Breast epithelium (tissue), 4 donors: ENCODE measurements at places on chromosomes 5 and 9. TPM values are rescaled to one million over a fixed set of nuclear protein-coding genes. Genes with fewer than 3 reads are reported as not detected.

DNA sequence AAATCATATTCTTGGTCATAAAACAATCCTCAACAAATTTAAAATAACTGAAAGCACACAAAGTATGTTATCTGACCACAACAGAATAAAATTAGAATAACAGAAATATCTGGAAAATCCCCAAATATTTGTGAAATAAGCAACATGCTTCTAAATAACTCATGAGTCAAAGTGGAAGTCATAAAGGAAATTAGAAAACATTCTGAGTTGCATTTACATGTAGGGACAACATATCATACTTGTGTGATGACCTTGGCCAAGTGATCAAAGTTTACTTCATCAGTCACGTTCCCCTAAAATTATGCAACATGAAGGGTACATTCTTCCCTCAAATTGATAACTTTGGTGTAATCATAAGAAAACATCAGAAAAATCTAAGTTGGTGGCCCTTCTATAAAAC, 64.7 kb downstream of the CSF2 start:
- no peak for DNase-seq

DNA sequence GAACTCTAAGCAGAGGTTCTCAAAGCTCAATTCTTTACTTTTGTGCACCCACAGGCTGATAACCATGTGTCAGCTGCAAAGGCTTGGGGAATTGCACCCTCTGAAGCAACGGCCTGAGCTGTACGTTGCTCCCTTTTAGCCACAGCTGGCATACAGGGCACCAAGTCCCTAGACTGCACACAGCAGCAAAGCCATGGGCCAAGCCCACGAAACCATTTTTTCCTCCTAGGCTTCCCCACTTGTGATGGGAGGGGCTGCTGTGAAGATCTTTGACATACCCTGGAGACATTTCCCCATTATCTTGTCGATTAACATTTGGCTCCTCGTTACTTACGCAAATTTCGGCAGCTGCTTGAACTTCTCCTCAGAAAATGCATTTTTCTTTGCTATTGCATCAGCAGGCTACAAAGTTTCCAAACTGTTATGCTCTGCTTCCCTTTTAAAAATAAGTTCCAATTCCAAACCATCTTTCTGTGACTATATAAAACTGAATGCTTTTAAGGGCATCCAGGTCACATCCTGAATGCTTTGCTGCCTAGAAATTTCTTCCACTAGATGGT, 23.0 kb downstream of the KIAA0825 start:
- no peak for DNase-seq

DNA sequence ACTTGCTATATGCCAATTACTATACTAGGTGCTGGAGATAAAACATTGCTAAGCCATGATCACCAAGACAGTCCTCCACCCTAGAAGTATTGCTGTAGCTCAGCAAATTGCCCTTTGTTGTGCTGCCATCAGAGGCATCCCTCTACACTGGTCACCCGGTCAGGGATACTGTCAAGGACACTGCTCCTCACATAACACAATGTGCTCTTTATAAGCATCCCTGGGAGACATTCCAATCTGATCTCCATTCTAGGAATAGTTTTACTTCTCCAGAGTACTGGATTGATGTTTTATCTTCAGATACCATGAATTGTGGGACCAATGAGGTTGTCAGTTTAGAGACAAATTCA, 10.4 kb upstream of the DNAJA1 start:
- DNase-seq: no peak

The LHX6 gene
- 9.8 TPM for total RNA-seq

GRCh38 chr9:126497660-126498275, 116.0 kb upstream of the LMX1B start:
- no peak for DNase-seq

DNA sequence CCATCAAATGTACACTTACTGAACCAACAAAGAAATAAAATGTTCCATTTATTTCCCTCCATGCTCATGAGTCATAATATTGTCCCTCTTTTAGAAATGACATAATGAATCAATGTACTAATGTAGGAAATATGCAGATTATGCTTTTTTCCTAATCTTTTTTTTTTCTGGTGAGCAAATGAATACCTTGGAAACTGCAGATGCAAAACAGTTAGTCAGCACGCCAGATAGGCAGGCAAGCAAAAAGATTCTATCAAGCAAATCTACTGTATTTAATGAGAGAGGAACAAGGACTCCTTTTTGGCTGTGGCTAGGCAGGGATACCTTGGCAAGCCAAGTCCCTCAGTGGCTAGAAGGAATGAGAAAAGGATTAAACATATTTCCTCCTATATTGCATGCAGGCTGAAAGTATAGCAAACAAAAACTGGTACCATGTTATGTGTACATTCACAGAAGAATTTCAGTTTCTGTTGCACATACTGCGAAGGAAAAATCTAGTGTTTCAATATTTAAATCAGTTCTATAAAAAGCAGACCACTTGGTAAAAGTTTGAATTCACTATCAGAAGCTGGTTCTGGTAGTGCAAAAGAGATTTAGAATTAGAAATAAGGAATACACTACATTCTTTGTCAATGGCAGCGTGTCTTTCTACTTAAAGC, 605.4 kb downstream of the TLE1 start:
- DNase-seq: no peak

DNA sequence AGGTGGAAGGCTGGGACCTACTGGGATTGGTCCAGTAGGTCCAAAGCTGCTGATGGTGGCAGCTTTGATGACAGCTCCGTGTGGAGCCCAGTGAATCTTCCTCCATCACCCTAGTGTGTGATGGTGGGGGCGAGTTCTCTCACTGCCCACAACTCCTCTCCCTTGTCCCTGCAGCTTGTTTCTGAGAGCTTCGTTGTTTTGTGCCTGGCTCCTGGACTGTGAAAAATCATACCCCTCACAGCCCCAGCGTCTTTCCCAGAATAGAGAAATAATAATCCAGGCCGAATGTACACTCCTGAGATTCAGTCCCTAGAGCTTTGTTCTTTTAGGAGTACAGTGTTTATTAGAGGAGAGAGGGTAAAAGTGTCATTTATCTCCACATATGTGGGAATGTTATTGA, 372.2 kb downstream of the ENC1 start:
- no peak for DNase-seq

GRCh38 chr5:73446631-73447529, 1.7 kb downstream of the FOXD1 start:
- no peak for DNase-seq

The SOX30 gene
- total RNA-seq: not detected

The MAMDC2 gene
- 17.0 TPM for total RNA-seq

- DNase-seq: no peak
These were observed 163.1 kb upstream of the TLE4 start for GRCh38 chr9:79408617-79409016.

The ENTREP1 gene
- 52.7 TPM for total RNA-seq

The GPRIN1 gene
- 0.64 TPM for total RNA-seq

The ARHGEF28 gene
- total RNA-seq: 65.4 TPM

- DNase-seq: no peak
These were observed 354.6 kb downstream of the ZSWIM6 start for GRCh38 chr5:61686491-61687257.

The RGMB gene
- 22.1 TPM for total RNA-seq

- no peak for DNase-seq
These were observed 180.4 kb downstream of the MLLT3 start for GRCh38 chr9:20441711-20442423.

- DNase-seq: no peak
These were observed 46.0 kb downstream of the CDO1 start for GRCh38 chr5:115770466-115770865.

- no peak for DNase-seq
These were observed 6.0 kb downstream of the CDC26 start for GRCh38 chr9:113269355-113269754.

GRCh38 chr9:112112519-112112918, 62.6 kb downstream of the SUSD1 start:
- DNase-seq: no peak

The UQCRQ gene
- 106 TPM for total RNA-seq

- no peak for DNase-seq
These were observed 609.9 kb upstream of the ACO1 start for GRCh38 chr9:31774571-31774970.

The ZFP62 gene
- total RNA-seq: 35.4 TPM

DNA sequence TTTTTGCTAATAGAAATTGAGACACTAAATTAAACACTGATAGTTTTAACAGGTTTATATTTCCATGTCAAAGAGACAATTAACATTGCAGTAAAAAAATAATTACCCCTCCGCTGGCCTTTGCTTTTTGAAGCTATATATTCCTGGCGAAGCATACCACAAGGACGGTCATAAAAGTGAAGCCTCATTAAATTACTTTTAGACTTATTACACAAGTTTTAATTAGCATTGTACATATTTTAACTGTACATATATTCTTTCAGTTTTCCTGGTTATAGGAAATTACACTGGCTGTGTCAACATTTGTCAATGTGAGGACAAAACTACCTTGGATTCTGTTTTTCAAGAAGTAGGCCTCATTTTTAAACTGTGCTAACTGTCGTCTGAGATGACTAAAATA, 1.2 kb downstream of the CDKN2A start:
- DNase-seq: no peak

- DNase-seq: peak; percentile 67
These were observed 40.4 kb upstream of the SYNPO start for GRCh38 chr5:150599917-150600511.

DNA sequence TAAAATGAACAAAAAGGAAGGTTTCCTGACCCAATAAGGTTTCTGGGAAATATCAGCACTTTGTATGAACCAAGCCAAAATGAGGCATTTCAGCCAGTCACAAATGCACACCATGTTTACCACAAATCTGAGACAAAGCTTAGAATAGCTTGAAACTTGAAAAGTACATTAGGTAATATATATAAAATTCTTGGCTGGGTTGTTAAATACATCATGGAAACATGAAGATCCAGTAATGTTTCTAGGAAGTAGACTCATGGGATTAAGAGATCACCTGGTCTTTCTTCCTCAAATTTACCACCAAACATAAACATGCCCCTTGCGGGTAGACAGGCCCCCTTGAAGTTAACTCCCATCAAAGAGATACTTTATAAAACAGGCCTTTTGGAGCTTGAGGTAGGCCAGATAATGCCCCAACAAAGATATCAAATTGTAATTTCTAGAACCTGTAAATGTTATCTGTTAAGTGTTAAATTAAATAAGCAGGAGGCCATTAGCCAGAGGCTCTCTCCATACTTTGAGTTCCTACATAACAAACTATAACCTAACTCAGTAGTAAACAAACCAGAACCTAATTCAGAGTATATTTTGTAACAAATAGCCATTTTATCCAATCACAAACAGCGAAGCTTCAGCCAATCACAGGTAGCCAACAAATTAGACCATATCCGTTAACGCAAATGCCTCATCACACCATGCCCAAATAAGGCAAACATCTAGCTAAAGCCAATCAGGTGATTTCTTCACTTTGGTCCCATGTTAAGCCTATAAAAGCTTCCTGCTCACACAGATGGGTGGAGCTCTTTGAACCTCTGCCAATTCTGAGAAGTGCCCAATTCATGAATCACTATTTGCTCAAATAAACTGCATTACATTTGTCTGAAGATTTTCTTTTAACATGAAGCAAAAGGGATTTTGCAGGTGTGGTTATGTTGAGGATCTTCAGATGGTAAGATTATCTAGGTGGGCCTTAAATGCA, 127.9 kb upstream of the TARS1 start:
- no peak for DNase-seq

DNA sequence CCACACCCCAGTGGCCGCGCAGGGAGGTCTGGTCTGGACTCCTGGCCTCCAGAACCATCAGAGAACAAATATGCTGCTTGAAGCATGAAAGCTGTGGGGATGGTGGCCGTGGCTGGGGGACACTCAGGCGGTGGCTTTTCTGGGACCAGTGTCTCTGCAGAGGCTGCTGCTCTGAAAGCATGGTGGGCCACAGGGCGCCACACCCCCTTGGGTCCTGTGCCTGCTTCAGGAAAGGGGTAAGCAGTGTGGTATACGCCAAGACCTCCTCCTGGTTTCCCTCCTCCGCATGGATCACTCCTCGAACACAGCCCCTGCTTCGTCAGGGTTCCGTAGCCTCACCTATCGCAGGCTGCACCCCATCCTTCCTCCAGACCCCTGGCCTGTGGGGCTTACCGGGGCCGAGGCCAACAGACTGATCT, 19.7 kb upstream of the TERT start:
- no peak for DNase-seq

The C9 gene
- 1.8 TPM for total RNA-seq

The SPAAR gene
- 8.6 TPM for total RNA-seq

The DOK3 gene
- total RNA-seq: 7.2 TPM

DNA sequence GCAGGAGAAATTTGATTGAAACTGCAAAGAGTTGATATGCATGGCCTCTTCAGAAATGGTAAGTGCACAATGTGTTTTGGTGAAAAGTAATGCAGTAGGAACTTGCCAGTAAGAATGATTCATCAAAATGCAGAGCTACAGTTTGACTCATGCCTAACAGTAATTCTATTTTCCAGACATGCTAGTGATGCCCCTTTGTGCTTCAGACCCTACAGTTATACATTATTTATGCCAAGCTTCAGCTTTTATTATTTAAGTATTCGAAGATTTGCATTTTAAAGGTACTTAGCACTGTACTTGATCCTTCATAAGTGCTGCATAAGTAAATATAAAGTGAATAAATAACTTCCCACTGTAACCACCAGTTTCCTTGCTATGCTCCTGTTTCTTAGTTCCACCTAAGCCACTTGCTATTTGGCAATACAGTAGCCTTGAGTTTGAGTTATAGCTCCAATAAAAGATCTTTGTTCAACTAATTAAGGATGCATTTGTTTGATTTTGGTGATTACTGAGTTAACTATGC, 3.6 kb upstream of the SPATA31E1 start:
- no peak for DNase-seq

DNA sequence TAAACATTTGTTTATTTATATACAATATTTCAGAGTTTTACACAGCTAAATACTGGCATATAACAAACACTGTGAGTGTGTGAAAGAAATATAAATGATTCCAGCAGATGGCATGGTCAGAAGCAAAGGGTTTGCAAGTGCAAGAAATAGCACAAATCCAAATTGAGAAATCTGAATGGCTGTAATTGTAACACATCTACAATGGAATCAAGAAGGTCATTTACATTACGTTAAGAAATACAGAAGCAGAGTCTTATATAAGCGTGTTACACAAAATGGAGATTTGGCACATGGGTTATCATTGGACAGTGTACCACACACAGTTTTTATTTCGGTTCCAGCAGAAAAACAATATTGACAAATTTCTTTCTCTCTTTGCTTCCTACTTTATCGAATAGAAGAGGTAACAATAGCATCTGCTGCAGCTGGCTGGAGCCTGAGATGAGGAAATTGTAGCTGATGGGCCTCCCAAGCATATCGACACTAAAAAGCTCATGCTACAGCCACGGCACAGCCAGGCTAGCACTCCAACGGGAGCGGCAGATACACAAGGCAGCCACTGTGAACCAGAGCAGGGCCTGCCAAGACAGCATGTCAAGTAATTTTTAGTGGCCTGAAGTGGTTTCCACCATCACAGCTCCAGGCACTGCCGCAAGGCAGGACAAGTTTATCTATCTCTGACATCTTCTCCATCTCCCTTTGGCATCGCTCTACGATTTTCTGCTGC, 564.6 kb upstream of the DMAC1 start:
- no peak for DNase-seq

- no peak for DNase-seq
These were observed 1.1 kb downstream of the EIF4E1B start for GRCh38 chr5:176631383-176632200.

- no peak for DNase-seq
These were observed 8.9 kb upstream of the IL17B start for GRCh38 chr5:149387982-149388381.

The SOHLH1 gene
- total RNA-seq: not detected

The ECM2 gene
- total RNA-seq: 13.8 TPM

The ZNF454 gene
- 1.9 TPM for total RNA-seq

The WNK2 gene
- total RNA-seq: 28.5 TPM
